ENCODE measurements at places on chromosomes 5 and 9.

DNA sequence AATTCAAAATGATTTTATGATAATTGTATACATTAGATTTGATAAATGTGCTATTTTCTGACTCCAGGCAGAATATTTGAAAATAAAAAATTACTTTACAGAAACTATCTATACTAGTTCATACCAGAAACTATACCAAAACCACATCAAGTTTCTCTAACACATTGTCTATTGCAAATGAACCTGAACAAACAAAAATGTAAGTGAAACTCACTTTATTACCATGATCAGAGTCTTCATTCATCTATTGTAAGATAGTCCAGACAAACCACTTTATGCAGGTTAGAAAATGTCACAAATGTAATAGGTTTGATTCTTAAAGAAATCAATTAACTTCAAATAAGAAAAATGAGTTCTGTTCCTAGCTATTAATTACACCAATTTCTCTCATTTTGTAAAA is 99.4 kb downstream of the OXCT1 start:
- DNase-seq, result no peak

GRCh38 chr5:168914491-168914890 is 335.3 kb upstream of the PANK3 start:
- DNase-seq, result no peak

- no peak for DNase-seq
Measured at GRCh38 chr5:155530046-155530445, 516.5 kb downstream of the KIF4B start.

DNA sequence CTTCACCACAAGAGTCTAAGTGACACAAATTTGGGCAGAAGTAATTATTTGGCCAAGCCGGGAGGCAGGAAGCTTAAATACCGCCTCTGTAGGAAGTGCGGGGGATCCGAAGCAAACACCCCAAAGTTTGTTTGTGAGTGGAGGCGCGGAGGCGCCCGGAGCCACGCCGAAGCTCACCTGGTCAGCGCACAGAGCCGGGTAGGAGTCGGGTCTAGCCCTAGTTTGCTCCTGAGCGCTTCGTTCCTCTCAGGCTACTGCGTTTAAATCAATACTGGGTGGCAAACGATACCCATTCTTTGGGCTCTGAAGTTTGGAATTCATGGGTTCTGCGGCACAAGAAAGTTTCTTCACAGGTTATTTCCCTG is 855 bp downstream of the MCC start:
- DNase-seq, result peak; percentile 23

DNA sequence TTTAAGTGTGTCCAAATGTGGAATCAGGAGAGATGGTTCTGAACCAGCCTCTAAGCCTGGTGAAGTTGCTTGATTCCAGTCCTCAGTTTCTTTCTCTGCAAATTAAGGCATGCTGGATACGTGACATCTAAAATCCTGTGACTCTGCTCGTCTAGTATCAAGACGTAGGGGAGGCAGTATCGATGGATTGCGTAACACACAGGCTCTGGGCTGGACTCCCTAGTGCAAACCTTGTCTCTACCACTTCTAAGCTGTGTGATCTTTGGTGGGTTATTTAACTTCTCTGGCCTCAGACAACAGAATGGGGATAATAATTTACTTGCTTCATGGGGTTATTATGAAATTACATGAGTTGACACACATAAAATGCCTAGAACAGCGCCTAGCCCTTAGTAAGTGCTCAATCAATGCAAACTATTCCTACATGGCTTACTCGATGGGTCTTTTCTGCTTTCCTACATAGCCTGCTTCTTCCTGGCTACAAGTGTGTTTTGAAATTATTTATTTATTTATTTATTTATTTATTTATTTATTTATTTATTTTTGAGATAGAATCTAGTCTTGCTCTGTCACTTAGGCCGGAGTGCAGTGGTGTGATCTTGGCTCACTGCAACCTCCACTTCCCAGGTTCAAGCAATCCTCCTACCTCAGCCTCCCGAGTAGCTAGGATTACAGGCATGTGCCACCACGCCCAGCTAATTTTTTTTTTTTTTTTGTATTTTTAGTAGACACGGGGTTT is 102.1 kb downstream of the EGFLAM start:
- no peak for DNase-seq

DNA sequence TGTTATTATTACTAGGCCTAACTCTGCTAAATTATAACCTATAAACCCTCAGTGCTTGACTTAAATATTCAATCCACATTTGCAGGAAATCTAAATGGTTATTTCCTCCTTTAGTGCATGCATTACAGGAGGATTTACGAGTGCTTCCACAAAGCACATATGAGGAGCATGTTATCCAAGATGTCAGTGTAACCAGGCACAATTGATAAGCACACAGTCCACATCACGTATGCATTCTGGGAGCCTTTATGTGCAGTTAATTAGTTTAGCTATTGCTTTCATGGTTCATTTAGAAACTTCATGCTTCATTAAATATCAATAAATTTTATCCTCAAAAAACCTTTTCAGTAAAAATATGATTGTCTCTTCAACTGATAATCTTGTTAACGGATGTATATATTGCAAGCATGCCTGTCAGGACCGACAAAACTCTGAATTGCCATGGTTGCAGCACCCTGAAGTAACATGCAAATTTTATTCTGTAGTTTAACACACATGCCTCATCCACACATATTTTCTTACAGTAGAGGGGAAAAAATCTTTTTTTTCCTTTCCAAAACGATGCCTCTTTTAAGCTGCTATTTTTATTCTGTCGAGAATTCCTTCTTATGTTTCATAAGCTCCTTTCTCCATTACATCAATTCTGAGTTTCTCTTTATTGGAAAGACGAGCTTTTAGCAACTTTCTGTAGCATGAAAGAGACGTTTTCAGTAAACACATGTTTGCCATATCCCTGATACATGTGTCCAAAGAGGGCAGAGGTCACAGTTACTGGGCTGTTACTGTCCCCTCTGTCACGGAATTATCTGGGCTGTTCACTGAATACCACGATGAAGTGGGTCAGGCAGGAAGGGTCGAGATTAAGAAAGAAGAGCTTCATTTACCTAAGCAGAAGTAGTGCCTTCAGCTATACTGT is 142.0 kb downstream of the GLIS3 start:
- DNase-seq, result no peak

DNA sequence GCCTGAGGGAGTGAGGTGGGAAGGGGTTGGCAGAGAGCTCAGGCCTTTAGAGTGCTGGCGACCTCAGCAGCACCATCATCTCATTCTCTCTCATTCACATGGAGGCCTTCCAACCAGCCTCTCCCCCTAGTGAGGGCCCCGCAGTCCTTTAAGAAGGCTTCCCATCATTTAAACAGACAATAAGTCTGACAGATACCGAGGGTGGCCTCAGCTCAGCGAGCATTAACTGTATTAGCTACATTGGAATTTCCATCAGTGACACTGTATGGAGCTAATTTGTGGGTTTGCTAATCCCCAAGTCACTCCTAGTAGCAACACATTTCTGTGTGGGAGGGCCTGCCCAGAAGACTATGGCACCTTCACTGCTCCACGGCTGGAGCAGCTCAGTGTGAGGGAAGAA is 75.8 kb downstream of the INSYN2B start:
- no peak for DNase-seq

DNA sequence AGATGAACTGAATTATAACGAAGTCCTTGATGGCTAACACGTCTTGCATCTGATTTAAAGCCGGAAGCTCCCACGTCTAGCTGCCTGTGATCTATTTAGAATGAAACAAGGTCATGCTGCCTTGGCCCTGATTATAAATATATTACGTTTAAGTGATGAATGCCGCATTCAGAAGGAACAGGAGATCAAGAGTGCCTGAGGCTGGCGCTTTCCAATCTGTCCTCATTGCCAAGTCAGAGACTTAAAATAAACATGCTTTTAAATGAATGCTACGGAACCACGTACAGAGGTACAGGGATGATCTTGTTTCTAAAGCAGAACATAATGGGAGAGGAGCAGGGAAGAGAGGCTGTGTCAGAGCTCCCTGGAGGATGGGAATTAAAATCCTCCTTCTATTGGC is 292.8 kb downstream of the TLE1 start:
- no peak for DNase-seq

DNA sequence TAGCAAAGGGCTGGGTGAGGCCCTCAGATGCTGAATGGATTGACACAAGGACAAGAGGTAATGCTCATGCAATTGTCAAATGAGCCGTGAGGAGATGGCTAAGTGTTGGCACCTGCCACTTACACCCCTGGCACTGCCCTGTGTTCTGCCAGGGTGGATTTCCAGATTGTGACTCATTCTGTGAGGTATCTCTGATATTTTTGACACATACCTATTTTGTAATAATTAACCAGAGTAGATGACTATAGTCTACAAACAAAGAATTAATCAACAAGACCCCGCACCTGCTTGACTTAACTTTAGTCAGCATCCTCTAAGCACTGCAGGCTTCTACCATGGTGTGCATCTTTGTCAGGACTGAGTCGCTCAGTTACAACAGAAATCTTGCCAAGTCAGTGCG is 200.8 kb downstream of the DIRAS2 start:
- no peak for DNase-seq

DNA sequence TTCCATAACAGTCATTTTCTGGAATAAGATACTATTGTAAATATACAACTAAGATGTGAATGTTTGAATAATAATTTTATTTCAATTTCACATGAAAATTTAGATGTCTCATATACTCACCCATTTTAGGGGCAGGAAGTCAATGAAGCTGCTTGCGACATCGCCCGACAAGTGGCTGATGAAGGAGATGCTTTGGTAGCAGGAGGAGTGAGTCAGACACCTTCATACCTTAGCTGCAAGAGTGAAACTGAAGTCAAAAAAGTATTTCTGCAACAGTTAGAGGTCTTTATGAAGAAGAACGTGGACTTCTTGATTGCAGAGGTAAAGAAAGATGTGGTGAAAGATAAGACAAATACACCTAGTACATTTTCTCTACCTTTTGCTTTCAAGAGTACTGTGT is 8.6 kb downstream of the BHMT start:
- DNase-seq, result no peak

DNA sequence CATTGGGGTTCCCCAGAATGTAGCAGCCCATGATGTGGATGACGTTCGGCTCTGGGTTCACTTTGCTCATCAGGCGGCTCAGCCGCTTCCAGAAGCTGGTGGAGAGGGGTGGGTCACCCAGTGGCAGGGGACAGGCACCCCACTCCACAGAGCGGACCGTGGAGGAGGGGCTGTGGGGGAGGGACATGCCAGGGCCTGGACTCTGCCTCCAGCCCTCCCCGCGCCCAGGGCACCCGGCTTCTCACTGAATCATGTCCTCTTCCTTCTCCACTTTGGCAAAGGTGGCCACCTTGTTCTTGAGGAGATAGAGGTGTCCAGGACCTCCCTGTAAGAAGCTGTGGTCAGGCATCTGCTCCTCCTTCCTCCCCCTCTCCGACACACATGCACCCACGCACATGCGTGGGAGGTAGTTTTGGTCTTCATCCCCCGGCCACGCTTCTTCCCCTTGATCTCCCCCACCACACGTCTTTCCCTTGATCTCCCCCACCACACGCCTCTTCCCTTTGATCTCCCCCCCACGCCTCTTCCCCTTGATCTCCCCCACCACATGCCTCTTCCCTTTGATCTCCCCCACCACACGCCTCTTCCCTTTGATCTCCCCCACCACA is 8.9 kb upstream of the ENTPD8 start:
- DNase-seq, result no peak

GRCh38 chr5:154147666-154148065 is 42.9 kb upstream of the GALNT10 start:
- DNase-seq, result no peak

GRCh38 chr5:124399426-124399961 is 346.9 kb downstream of the ZNF608 start:
- DNase-seq, result no peak

DNA sequence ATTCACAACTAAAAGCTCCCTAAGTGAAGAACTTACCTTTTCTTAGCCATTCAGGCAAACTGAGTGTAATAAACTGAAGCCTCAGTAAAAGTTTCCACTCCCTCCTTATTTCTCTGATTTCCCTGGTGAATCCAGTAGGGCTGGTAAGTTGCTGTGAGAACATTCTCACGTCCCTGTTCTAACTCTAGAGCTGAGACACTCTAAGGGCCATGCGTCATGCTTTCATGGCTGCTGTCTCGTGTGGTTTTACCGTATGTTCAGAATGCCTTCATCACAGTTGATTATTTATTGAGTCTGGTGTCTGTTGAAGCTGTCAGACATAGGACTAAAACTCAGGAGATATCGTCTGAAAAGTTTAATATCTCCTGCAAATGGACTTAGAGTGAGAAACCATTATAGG is 1.3 kb downstream of the OR2S2 start:
- no peak for DNase-seq

DNA sequence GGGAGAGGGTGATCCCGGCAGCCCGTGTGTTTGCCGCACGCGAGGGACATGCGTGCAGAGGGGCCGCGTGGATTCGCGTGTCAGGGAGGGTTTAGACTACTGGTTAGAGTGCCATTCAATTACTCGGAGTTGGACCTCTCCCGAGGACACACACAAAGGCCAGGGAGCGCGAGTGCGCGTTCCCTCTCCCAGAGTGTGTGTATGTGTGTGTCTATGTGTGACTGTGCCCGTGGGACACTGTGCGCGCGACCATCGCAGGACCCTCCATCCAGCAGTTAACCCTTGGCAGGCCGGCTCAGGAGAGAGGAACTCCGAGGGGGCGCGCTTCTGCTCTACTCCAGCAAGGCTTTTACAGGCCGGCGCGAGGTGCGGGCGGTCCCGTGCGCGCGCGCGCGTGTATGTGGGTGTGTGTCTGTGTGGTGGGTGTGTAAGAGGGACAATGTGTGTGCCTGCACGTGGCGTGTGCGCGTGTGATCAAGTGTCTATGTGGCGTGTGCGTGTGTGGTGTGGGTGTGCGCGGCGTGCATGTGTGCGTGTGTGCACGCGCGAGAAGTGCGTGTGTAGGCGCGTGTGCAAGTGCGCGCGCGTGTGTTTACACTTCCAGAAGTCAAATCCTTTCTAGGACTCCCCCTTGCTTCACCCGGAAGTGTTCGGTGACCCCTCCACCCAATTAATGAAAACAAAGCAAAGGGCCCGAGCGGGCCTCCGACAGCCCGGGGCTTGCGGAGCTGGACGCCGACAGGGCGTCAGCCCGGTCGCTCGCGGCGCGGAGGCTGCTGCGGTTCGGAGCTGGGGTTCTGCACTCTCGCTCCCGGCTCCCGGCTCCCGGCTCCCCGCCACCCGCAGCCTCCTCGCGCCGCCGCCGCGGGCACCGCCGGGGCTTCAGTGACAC is 75.3 kb upstream of the TBCA start:
- no peak for DNase-seq

- no peak for DNase-seq
Measured at GRCh38 chr5:89292487-89292886, 409.5 kb upstream of the MEF2C start.

GRCh38 chr5:71832812-71833715 is 114.0 kb downstream of the CARTPT start:
- no peak for DNase-seq

DNA sequence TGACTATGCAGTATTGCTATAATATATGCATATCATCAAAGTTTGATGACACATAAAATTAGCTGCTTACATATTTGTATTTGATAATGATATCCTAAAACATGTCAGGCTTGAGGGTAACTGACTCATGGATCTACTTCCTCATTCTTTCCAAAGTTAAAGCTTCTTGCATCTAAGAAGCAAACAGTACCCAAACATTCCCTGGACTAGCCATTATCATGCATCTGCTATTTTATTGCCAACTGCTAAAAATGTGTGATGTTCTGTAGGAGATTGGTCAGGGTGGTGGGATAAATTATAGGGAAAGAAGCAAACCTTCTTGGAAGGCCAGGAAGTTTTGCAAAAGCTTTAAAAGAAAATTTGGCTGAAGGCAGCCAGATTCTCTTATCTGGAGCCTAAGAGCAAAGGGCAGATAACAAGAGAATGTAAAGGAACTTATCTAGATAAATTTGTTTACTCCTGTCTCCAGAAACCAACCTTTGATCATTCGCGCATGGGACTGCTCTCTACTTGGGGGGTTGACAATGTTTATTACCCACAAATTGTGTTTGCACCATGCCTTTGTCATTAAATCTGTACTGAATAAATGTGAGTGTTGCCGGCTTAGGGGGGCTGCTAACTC is 604.1 kb upstream of the TLE4 start:
- DNase-seq, result no peak

Data from RPMI8226 (cell line).